ENCODE measurements at places on chromosomes 7 and 10.

DNA sequence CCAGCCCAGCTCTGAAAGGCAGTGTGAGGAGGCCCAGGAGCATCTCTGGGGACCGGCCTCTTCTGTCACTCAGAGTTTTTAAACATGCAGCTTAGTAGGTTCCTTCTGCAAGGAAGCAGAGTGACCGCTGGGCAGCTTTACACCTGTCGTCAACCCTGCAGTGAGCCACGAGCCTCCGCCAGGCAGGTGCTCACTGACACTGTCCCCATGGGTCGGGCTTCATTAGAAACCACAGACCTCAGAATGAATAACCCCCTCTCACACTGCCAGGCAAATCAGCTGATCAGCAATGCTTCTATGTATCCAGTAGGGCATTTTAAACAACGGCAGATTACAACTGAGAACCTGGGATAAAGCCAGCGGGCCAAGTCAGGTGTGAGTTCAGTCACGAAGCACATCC is 106.1 kb downstream of the MAD1L1 start:
- DNase-seq, result no peak

GRCh38 chr7:138328215-138328614 is 131.8 kb upstream of the TRIM24 start:
- DNase-seq, result peak; percentile 54

DNA sequence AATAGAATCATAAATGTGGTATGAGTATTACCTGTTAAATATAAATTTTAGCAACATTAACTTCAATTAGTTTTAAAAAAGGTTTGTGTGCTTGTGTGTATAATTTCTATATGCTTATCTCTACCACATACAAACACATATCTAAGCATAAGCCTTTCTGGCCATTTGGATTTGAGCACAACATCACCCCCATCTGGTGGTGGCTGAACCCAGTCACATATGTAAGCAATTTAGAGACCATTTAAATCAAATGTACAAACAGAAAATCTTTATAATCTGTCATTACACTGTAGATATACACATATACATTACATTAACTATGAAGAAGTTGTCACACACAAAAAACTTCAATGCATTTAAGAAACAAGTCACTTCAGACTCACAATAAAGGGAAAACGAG is 31.7 kb downstream of the GPR22 start:
- no peak for DNase-seq

DNA sequence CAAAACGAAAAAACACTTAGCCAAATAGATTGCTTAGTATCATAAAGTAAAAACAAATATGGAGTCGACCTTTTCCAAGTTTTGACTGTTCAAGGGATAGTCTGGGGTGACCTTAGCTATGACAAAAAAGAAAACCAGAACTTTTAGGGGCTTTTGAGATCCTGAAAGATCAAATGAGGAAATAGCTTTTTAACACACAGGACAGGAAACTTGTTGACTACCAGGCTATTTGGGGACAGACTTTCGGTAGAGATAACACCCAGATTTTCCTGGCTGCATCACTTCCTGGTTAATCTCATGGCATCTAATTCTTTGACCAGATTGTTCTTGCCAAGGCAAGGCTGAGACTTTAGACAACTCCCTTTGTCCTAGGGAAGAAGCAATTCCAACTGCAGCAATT is 34.5 kb upstream of the EGR2 start:
- no peak for DNase-seq

DNA sequence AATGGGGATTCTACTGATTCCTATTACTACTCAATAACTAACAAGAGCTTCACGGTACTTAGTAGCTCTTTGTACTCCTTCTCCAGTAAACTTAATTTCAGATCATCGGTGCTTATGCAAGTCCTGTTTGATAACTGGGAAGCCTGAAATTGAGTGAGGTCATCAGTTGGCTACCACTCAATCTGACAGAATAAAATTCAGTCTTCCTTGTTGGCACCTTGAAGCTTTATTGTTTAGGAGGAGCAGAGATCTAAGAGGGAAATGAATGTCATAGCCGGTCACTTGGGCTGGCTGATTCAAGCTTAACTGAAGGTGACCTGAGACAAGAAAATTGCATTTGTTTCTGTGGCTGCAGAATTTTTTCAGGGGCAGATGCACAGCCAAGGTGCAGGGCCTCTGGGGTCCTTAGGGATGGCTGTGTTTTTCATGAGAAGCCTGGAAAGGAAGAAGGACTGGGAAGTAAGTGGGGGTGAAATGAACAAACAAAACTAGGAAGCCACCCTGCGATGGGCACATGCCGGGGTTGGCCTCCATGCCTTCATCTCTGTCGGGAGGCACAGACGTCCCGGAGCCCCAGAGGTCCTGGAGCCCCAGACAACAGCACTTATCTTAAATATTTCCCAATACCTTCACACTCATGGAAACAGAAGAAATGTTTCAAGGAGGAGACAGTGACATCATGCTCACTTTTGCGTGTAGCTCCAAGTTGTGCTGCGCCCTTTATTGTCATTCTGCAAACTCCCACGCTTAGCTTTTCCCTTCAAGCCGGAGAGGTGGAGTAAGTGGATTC is 85.0 kb upstream of the KIF5B start:
- DNase-seq, result no peak

DNA sequence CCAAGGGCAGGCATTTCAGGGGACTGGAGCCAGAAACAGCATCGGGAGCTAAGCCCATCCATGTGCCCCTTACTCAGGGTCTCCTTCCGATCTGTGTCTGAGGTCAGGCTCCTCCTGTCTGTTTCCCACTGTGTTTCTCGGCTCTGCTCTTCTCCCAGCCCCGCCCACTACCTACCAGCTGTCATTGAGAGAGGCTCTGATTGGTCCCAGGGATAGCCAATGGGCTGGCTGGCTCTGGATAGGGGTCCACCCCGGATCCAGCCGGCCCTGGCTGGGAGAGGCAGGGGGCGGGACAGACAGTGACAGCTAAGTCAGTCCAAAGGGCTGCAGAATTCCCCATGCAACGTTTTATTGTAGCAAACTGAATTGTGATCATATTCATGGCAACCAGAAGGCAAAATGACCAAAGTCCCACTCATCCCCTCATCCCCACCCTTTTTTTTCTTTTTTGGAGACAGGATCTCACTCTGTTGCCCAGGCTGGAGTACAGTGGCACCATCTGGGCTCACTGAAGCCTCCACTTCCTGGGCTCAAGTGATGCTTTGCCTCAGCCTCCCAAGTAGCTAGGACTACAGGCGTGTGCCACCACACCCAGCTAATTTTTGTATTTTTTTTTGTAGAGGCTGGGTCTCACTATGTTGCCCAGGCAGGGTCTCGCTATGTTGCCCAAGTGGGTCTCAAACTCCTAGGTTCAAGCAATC is 76.3 kb downstream of the CLIP2 start:
- peak; percentile 97 for DNase-seq

- DNase-seq, result no peak
Measured at GRCh38 chr10:27529010-27529783, 25.1 kb downstream of the RAB18 start.

DNA sequence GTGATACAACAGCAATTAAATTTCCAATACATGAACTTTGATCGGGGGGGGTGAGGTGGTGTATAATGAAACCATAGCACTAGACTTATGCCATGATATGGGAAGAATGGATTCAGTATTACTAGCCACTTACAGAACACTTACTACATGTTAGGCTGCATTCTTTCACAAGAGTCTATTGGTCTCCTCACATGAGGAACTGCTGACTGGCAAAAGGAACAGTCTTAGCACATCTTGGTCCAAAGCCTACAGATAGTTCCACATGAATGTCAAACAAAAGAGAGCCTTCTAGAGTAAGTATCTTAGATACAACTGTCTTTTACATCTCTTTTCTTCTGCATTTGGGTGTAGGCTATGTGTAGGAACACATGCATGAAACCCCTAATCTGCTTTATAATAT is 115.9 kb upstream of the DNAJB12 start:
- DNase-seq, result no peak

GRCh38 chr7:50954245-50954644 is 171.5 kb upstream of the GRB10 start:
- DNase-seq, result no peak

DNA sequence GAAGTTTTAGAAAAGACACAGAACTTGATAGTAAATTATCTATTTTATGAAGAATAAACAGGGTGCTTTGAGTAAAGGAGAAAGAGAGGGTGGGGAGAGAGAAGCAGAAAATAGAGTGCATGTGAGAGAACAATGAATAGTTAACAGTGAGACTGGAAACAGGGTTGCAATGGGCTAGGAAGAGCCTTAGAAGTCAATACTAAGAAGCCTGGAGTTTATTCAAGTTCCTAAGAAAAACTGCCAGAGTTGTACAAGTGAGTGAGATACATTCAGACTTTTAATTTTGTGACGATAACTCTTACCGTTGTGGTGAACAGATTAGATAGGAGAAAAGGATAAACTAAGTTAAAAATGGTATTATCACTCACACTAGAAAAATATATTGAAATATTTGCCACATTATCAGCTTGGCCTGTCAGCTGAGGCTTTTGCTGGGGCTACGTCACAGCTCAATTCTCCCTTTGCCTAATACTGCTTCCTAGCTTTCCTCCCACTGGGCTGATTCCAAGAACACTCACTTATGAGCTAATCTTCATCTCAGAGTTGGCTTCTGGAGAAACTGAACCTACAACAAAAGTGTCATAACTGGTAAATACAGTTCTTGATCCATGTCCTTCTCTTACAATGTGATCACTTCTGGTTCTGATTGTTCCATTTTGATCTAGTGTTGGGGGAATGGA is 92.7 kb downstream of the SEMA3D start:
- DNase-seq, result no peak

- DNase-seq, result no peak
Measured at GRCh38 chr7:48899932-48900331, 24.4 kb upstream of the CDC14C start.

DNA sequence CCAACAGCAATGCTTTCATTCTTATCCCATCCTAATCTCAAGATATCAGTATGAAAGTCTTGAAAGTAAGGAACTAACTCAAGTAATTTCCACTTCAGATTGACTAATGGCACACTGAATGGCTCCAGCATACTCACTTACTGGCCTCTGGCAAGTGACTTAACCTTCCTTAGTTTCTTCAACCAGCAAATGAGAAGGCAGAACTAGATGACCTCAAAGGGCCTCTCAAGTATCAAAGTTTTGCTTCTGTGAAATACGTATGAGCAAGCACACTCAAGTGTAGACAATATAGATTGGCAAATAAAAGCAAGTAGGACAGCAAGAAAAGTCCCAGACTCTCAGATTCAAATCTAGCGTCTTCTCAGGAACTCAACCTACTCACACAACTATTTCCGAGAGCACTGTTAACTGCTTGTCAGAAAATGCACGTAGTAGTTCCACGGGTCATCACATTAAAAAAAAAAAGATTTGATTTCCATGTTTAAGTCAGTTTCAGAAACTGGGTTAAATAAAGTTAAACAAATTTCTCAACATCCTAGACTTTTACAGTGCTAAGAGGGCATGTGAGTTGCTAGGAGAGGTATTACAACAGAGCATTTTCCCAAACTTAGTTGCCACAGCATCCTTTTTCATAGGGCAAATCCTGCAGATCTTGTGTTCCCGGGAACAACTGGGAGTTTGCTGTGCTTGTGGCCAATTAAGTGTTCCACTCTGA is 276.9 kb upstream of the KLF14 start:
- no peak for DNase-seq

Data from islet precursor cell (in vitro differentiated cells).